ENCODE measurements at places on chromosomes 7 and 10.

DNA sequence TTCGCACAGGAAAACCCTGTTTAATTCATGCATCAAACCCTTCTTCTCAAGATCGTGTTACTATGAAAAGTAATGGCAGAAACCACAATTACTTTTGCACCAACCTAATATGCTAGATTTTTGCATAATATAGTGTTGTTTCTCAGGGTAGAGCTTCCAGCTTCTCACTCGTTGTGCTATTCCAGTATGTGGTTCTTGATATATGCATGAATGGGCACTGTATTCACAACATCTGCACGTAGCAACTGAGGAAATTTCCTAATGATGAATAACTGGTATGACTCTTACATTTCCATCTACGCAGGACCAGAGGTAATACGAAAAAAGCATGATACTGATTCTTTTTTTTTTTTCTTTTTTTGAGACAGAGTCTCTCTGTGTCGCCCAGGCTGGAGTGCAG is 326.6 kb upstream of the GALNT17 start:
- no peak for DNase-seq

- no peak for DNase-seq
These were observed 201.2 kb upstream of the FRMD4A start for GRCh38 chr10:14531974-14532373.

GRCh38 chr7:127758105-127758504 is 106.1 kb downstream of the SND1 start:
- no peak for DNase-seq

DNA sequence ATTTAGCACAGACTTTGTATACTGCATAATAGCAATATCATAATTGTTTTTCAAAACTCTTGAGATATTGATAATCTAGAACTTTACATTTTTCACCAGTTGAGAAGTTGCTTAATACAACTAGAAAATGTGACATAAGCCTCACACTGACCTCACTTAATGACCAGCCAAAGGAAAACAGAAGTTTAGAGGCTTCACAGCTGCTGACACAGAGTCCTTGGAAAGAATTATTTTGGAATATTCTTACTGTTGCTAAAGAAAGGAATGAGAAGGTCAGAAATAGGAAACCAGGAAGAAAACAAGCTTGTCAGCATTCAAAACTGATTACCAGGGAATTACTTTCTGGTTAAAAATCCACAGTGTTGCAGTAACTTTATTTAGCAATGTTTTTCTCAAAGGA is 35.5 kb upstream of the WASL start:
- DNase-seq, result no peak

GRCh38 chr10:44362866-44363711 is 21.8 kb downstream of the CXCL12 start:
- DNase-seq, result no peak

DNA sequence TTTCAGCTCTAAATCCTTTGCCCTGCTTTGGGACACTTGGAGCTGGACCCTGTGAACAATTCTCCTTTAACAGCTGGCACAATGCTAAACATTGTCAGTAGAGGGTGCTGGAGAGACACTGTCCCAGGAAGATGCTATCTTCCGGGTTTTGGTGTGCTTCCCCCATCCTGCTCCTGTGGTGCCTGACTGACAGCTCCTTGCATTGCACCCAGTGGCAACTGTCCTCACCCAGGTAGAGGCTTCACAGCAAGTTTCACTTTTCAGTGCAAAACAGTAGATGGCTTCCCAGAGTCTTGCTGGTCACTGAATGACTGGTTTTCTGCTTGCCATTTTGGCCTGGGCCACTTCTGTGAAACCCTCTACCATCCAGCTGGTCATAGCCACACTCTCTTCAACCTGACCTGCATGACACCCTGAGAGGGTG is 77.3 kb downstream of the CDC14C start:
- peak; percentile 42 for DNase-seq

GRCh38 chr10:103493362-103493915 is at the start of gene NEURL1:
Gene NEURL1 (plus strand): TSS chr10:103493705. CDS start chr10:103494388, 683 bp downstream.
- peak; percentile 25 for DNase-seq

DNA sequence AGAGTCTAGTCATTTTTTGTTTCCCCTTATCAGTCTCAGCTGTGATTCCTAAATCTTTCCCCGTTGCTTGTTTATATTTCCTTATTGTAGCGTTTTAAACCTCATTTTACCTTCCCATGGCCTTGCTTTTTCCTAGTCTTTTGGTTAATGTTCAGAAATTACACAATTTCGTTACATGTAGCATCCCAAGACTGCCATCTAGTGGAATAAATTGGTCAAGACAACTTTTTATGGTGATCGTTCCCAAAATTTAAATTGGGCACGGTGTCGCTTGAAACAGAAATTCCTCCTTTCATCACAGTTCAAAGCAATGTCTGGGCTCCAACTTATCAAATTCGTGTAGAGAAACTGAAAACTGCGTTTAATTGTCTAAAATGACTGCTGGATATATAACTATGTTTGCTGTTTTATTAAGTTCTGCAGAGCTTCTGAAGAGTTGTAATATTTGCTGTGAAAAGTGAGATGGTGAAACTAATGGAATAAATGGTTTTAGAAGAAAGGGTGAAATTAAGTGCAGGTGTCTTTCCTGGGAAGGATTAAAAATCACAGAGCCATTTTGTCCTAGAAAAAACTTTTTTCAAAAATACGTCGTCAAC is 370.2 kb downstream of the PHF14 start:
- peak; percentile 41 for DNase-seq

- DNase-seq, result peak; percentile 5
These were observed 386.8 kb upstream of the NFE2L3 start for GRCh38 chr7:25765110-25765655.

- DNase-seq, result no peak
These were observed 85.5 kb downstream of the PARD3 start for GRCh38 chr10:34729619-34730018.

- DNase-seq, result peak; percentile 63
These were observed 8.4 kb upstream of the PGAM2 start for GRCh38 chr7:44073664-44074348.

- DNase-seq, result peak; percentile 94
These were observed 220.5 kb downstream of the CDK14 start for GRCh38 chr7:90816511-90817142.

DNA sequence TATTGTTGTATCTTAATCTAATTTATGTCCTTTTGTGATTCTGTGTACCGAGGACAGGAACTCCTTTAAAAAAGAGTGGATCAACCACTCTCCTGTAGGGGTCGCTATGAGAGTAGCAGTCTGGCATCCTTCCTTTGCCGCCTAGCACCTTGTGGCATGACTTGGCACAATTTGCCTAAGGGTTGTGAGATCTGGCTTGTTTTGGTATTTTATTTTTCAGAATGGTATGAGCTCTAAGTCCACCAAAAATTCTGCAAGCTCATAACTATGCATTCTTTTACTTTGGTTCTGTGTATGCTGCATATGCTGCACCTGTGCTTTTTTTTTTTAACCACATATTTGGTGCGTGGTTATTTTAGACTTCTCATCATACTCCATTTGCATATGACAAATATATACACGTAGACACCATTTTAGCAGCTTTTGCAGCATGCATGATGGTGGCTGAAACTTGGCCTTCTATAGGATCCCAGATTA is 112.8 kb downstream of the CDK14 start:
- no peak for DNase-seq

DNA sequence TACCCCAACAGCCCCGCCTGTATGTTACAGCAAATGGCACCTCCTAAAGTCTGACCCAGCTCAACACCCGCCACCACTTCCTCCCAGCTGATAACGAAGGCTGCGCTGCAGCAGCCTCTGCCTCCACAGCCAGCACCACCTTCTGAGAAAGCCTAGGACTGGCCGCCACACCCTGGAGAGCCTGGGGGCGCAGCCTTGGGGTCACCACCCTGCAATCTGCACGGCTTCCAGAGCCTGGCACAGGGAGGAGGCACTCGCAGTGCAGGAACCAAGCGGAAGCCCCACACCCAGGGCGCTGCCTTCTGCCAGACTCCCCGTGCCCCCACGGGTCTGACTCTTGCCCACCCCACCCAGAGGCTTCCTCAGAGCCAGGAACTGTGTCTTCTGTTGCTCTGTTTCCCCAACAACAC is 112.5 kb downstream of the MAD1L1 start:
- DNase-seq, result no peak

DNA sequence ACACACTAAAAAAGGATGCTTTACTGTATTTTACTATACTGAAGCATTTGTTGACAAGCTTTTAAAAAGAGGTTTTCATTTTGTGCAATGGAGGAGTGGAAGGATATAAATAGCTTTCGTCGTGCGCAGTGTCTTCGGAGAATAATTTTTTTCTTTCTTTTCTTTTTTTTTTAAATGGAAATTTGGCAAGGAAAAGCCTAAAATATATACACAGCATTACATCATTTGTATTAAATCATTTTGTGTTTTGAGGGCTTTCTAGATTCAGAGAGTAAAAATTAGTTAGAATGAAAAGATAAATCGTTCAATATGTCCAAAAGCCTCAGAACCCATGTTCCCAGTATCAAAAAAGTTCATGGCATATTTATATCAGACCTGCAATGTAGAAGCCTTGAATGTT is 150.2 kb upstream of the FERD3L start:
- no peak for DNase-seq

- DNase-seq, result no peak
These were observed 34.8 kb upstream of the NUB1 start for GRCh38 chr7:151306860-151307259.

- DNase-seq, result no peak
These were observed 164.9 kb upstream of the AGR3 start for GRCh38 chr7:17046666-17047065.

DNA sequence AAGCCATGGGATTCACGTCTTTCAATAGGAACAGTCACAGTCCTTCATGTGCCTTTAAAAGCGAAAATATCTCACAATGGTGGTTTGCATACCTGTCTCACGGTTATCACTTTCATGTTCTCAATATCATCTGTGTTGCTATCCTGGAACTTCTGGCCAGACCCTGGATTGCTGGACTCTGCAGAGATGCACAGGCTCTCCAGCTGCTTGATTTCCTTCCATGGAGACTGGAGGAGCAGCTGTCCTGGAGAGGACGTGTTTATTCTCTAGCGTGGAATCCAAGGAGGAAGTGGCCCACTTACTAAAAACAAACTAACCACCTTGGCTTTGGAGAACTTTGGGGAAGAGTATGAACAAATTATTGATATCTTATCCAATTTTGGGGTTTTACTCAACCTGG is 16.5 kb downstream of the BTBD16 start:
- no peak for DNase-seq

GRCh38 chr7:129778770-129779601 is 167.5 kb downstream of the NRF1 start:
- DNase-seq, result no peak

GRCh38 chr10:86360657-86361056 is 5.9 kb downstream of the GRID1 start:
- DNase-seq, result no peak

- DNase-seq, result no peak
These were observed 247.5 kb downstream of the DPP6 start for GRCh38 chr7:154299736-154300135.

GRCh38 chr10:58813573-58813972 is 300.9 kb downstream of the BICC1 start:
- DNase-seq, result no peak

GRCh38 chr10:25506821-25507335 is 332.1 kb downstream of the GPR158 start:
- no peak for DNase-seq

GRCh38 chr7:140349144-140349771 is 49.1 kb downstream of the SLC37A3 start:
- DNase-seq, result peak; percentile 19

DNA sequence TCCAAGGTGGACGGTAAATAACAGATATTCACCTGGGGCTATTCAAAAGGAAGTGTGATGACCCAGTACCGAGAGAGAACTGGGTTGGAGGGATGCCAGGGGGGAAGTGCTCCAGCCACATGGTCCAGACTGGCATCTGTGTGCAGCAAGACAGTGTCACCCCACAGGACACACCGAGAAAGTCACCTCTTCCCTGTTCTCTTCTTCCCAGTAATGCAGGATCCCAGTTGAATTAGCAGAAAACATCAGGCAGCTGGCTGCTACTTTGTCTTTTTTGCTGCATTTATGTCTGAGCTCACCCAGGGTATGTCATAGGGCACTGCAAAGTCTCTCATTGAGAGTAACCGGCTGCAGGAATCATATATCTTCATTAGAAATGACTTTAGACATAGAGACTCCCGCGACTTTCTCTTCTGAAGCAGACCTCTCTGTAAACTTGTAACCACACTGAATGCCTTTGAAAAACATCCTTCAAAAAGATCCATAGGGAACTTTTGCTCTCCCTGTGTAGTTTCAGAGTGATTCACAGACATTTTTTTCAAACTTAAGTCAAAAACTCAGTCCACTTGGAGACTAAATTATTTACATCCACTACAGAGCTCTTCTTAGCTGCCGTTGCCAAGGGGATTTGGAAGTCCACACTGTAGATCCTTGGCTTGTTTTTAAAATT is 609.0 kb upstream of the DPP6 start:
- no peak for DNase-seq

DNA sequence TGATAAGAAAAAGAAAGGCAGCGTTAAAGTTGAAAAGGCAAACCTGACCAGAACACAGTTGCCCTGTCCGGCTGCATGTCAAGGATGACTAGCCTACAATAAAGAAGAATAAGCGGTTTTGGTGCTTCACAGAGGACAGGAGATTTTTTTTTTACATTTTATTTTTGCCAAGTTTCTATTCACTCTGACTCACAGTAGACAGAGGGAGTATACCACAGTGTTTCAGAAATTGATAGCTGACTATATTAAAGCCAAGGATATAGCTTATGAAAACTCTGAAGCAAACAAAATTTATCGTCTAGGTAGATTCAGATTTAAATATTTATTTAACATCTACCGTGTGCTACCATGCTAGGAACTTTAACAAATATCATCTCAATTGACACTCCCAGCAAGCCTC is 16.9 kb upstream of the POLR1F start:
- peak; percentile 29 for DNase-seq

- peak; percentile 86 for DNase-seq
These were observed 8.2 kb downstream of the TACR2 start for GRCh38 chr10:69408318-69409175.

GRCh38 chr7:30475580-30475979 is 3.0 kb downstream of the NOD1 start:
- DNase-seq, result no peak

DNA sequence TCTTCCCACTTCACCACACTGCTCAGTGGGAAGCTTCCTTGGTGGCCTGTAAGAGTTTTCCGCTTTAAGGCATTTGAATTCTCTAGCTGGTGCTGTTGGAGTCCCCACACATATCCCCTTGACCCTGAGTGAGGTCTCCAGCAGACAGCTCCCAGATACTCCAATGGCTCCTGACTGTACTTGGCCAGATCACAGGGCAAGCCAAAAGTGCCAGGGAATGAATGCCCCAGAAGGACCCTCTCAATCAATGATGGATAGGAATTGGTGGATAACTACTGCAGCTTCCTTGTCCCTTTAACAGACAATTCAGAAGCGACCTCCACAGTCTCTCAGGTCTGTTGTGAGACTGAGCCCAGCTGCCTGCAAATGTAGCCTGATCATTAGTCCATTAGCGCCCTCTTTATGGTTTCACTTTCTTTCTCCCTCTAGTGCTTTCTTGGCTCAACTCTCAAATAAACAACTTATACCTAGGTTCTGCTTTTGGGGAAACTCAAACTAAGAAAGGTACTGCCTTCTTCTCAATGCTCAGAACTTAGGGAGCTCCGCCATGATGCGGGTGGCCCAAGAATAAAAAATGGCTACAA is 283.0 kb downstream of the TCF7L2 start:
- DNase-seq, result peak; percentile 5

All from RPMI7951 (cell line).